ENCODE measurements at places on chromosomes 6 and 20.
A peak's percentile ranks its signal among the peaks of the same experiment; 100 is the strongest.

DNA sequence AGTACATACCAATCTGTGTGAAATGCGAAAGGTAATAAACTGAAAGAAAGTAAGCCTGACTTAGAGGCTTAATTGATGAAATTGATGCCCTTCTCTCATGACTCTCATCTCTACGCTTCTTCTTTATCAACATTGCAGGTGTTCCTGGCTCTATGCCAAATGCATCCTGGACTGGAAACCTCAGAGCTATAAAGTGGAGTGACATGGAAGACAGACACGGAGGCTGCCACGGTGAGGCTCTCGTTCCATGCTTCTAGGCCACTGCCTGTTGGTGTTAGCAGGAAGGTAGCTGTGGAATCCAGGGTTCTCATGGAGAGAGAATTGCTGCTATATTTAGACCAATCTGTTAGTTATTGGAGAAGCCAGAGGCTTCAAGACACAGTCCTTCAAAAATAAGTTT lies 73.2 kb downstream of the C6orf52 start:
- DNase-seq, result no peak

- no peak for DNase-seq
Observed at GRCh38 chr6:1422290-1422689, 32.9 kb downstream of the FOXF2 start.

- no peak for DNase-seq
Observed at GRCh38 chr6:30682143-30683117, 4.0 kb downstream of the PPP1R18 start.

- DNase-seq, result no peak
Observed at GRCh38 chr6:509676-510075, 118.1 kb downstream of the IRF4 start.

- DNase-seq, result peak; percentile 53
Observed at GRCh38 chr6:116557893-116558292, 4.3 kb downstream of the CALHM4 start.

Measured in LNCaP clone FGC (cell line).